ENCODE measurements at places on chromosomes 7 and 10. TPM values are rescaled to one million over a fixed set of nuclear protein-coding genes. Genes with fewer than 3 reads are reported as not detected.
A peak's percentile ranks its signal among the peaks of the same experiment; 100 is the strongest.

GRCh38 chr7:118305671-118306070 is 81.2 kb downstream of the ANKRD7 start:
- no peak for DNase-seq
- H3K36me3 ChIP-seq = peaks cover 20% of the 10 kb centered on the region
- peaks cover 3% of the 10 kb centered on the region for H3K4me1 ChIP-seq
- H3K4me3 ChIP-seq = no peak overlapping the region

GRCh38 chr7:1532456-1533254 is 2.2 kb downstream of the MAFK start:
- no peaks in the 10 kb centered on the region for H3K36me3 ChIP-seq
- peak overlapping the region; percentile 77 for H3K4me3 ChIP-seq
- H3K4me1 ChIP-seq = peaks cover 31% of the 10 kb centered on the region

- peaks cover 3% of the 10 kb centered on the region for H3K4me1 ChIP-seq
- H3K27me3 ChIP-seq = peaks cover 9% of the 10 kb centered on the region
- peak; percentile 3 for DNase-seq
- H3K36me3 ChIP-seq = no peaks in the 10 kb centered on the region
- no peak overlapping the region for H3K27ac ChIP-seq
Observed at GRCh38 chr7:44279731-44280505, 45.5 kb downstream of the CAMK2B start.

GRCh38 chr7:36096460-36097095 is 56.5 kb upstream of the EEPD1 start:
- H3K36me3 ChIP-seq = peaks cover 6% of the 10 kb centered on the region
- no peaks in the 10 kb centered on the region for H3K27me3 ChIP-seq

GRCh38 chr10:74022926-74023629 is 25.2 kb downstream of the VCL start:
- peak overlapping the region; percentile 42 for H3K27ac ChIP-seq
- peaks cover 5% of the 10 kb centered on the region for H3K36me3 ChIP-seq
- no peaks in the 10 kb centered on the region for H3K27me3 ChIP-seq
- H3K4me3 ChIP-seq = no peak overlapping the region
- DNase-seq = no peak

- peaks cover 11% of the 10 kb centered on the region for H3K4me1 ChIP-seq
- DNase-seq = no peak
- H3K27ac ChIP-seq = peak overlapping the region; percentile 54
- H3K4me3 ChIP-seq = no peak overlapping the region
- H3K36me3 ChIP-seq = no peaks in the 10 kb centered on the region
Observed at GRCh38 chr7:102262546-102262945, 24.1 kb upstream of the SH2B2 start.

GRCh38 chr10:31320550-31321211 is 1.7 kb downstream of the ZEB1 start:
- H3K36me3 ChIP-seq = no peaks in the 10 kb centered on the region
- H3K27ac ChIP-seq = no peak overlapping the region
- peak overlapping the region; percentile 73 for H3K4me3 ChIP-seq
- DNase-seq = peak; percentile 32
- H3K27me3 ChIP-seq = peaks cover 75% of the 10 kb centered on the region

Gene TAS2R3
- total RNA-seq = 1.5 TPM

DNA sequence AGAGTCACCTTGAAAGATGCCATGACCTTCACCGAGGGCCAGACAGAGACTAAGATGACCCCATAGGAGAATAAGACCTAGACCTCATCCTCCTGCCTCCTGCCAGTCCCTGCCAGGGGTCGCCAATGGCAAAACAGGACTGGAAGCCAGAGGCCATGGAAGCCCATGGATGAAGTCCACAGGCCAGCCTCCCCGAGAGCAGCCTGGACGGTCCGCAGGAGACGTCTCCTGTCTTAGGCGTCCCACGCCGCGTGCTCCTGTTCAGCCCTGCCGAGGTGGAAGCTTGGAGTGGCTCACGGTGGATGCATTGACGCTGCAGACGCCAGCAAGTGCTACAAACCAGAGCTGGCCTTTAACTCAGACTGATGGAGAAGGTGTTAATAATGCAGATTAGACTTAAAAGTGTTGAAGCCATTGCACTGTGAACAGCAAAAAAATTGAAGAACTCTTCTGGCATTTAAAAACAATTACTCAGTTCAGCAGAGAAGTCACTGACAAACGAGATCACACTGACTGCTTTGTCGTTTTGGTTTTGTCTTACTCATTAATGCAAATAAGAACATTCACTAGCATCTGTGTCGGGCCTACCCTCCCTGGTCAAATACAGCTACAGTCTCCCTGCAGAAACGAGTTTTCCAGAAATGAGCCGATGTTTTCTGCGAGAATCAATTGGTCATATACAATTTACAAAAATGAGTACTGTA is 38.1 kb upstream of the FAM20C start:
- DNase-seq = no peak
- H3K27ac ChIP-seq = no peak overlapping the region
- no peaks in the 10 kb centered on the region for H3K27me3 ChIP-seq
- no peak overlapping the region for H3K4me3 ChIP-seq
- H3K4me1 ChIP-seq = peaks cover 23% of the 10 kb centered on the region

Gene AUTS2
- 50.0 TPM for total RNA-seq

Gene PPP1R3A
- total RNA-seq = not detected

DNA sequence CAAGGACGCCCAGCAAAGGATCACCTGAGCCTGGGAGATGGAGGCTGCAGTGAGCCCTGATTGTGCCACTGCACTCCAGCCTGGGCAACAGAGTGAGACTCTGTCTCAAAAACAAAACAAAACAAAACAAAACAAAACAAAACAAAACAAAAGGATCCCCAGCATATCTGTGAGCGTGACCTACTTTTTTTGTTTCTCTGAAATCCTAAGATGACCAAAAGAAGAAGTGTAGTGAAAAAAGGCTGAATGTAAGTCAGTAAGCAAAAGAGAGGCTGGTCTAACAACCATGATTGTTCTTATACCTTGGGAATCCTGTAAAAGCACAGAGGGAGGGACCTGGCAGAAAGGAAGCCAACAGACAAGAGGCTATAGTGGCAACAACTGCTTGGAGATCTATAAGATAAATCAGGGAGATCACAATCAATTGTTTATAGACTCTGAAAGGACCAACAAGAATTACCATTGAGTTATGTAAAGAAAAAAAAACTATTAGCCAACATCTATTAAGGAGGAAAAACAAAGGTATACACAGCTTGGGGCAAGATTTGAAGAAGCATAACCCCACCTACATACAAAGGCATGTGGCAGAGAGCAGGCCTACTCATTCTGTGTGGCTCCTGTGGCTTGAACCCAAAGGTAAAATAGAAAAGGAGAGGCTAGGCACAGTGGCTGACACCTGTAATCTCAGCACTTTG is 255.2 kb upstream of the KLF14 start:
- no peak overlapping the region for H3K27ac ChIP-seq
- peaks cover 4% of the 10 kb centered on the region for H3K4me1 ChIP-seq
- no peak for DNase-seq
- H3K27me3 ChIP-seq = no peaks in the 10 kb centered on the region

DNA sequence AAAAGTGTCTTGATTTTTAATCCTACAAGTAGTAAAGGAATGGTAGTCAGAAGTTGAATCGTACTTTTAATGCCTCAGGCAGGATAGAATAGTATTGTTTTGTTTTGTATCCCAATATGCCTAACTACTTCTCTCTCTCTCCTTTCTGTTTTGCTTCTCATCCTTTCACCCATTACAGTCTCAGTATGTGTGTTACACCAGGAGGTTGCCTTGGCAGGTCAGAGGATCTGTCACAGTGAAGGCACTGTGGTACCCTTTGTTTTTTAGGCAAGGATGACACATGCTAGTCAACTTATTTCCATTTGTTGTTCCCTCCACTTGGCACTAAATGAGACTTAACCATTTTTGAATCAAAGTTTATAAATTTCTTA is 94.4 kb downstream of the MAPK8 start:
- H3K36me3 ChIP-seq = peaks cover 2% of the 10 kb centered on the region
- no peaks in the 10 kb centered on the region for H3K27me3 ChIP-seq
- H3K4me3 ChIP-seq = no peak overlapping the region
- no peak for DNase-seq

DNA sequence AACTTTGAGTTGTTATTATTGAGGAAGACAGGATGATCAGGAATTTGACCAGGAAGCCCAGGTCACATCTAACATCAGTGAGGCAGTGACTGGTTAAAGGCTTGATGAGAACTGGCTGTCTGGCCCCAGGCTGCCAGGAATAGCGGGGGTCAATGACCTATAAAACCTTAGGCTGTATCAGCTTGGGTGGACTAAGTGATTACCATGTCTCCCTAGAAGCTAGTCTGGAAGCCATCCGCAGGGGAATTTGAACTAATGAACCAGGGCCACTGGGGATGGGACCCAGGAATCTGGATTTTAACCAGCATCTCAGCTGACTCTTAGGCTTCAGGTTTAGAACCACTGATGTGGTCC is 56.6 kb downstream of the BPGM start:
- H3K27ac ChIP-seq = no peak overlapping the region
- no peaks in the 10 kb centered on the region for H3K36me3 ChIP-seq
- peaks cover 24% of the 10 kb centered on the region for H3K4me1 ChIP-seq
- no peak overlapping the region for H3K4me3 ChIP-seq
- no peak for DNase-seq

GRCh38 chr10:93752761-93753160 is 5.0 kb upstream of the LGI1 start:
- DNase-seq = no peak
- no peaks in the 10 kb centered on the region for H3K36me3 ChIP-seq
- H3K27ac ChIP-seq = no peak overlapping the region
- peaks cover 19% of the 10 kb centered on the region for H3K27me3 ChIP-seq

DNA sequence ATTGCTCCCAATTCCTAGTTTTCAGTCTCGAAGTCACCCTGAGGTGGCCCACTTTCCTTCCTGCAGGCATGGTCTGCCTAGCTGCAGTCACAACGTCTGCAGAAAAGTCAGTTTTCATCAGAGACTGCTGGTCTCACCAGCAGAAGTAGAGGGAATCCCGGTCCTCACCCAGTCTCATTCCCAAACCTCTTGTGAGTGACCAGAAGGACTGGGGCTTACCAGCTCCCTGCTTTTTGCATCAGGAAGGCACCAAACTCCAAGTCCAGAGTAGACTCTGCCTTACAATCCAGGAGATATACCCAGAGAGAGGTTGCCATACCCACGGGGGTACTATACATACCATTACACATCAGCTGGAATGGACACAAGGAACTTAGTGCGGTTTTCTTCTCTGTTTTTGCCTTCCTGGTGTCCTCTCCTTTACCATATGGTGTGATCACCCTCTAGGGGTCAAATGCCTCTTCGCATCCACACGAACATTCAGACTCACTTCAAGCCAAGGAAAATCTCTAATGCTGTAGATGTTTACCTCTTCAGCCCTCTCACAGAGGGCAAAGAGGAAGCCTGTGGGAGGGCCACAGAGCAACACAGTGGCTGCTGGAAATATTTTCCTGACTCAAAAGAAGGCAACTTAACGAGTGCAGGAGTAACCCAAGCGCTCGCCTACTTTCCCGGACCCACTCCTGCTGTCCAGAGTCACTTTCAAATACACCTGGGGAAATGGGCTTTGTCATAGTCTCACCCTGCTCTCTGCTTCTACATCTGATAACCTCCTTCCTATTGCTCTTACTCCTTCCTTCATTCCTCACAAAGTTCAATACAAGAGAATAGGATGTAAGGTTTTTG is 220.9 kb downstream of the C7orf25 start:
- no peak overlapping the region for H3K27ac ChIP-seq
- peak; percentile 32 for DNase-seq
- H3K4me3 ChIP-seq = no peak overlapping the region

Gene TUBAL3
- 0.15 TPM for total RNA-seq

Gene FMC1
- 14.3 TPM for total RNA-seq

Gene FAM25A
- not detected for total RNA-seq

DNA sequence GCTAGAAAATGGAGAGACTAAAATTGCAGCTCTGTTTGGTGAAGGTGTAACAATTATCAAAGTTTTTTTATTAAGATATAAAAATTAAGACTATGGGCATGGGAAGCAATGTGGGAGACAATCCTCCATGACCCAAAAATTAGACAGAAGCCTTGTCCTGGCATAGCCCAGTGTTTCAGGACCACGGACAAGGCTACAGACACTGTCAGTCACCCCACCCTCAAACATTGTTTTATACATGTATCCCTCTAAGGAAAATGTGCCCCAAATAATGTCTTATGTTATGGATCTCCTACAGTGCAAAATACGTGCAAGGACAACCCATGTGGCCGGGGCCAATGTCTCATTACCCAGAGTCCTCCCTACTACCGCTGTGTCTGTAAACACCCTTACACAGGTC is 24.0 kb downstream of the HABP2 start:
- H3K4me3 ChIP-seq = no peak overlapping the region
- H3K36me3 ChIP-seq = no peaks in the 10 kb centered on the region
- no peak overlapping the region for H3K27ac ChIP-seq
- H3K27me3 ChIP-seq = peaks cover 3% of the 10 kb centered on the region

GRCh38 chr10:124597846-124598165 is 136.2 kb downstream of the LHPP start:
- H3K27ac ChIP-seq = no peak overlapping the region
- no peaks in the 10 kb centered on the region for H3K4me1 ChIP-seq
- H3K27me3 ChIP-seq = no peaks in the 10 kb centered on the region
- DNase-seq = no peak
- no peak overlapping the region for H3K4me3 ChIP-seq

- H3K27me3 ChIP-seq = peaks cover 3% of the 10 kb centered on the region
- no peak overlapping the region for H3K27ac ChIP-seq
- H3K36me3 ChIP-seq = no peaks in the 10 kb centered on the region
Observed at GRCh38 chr7:29500719-29501118, 62.9 kb upstream of the PRR15 start.

- peaks cover 42% of the 10 kb centered on the region for H3K27me3 ChIP-seq
- peak within 1 kb of the TSS; percentile 64 for H3K4me3 ChIP-seq
- peak; percentile 68 for DNase-seq
- no peaks in the 10 kb centered on the region for H3K36me3 ChIP-seq
- H3K4me1 ChIP-seq = no peaks in the 10 kb centered on the region
Observed at GRCh38 chr7:73718905-73719805, at the start of gene STX1A. STX1A (minus strand) TSS chr7:73719669; CDS start chr7:73719631, 38 bp downstream.

Gene EN2
- not detected for total RNA-seq

- H3K27me3 ChIP-seq = no peaks in the 10 kb centered on the region
- H3K4me3 ChIP-seq = no peak overlapping the region
- H3K27ac ChIP-seq = no peak overlapping the region
- 0 out of 2 replicates have a peak, but pooled peaks cover under 1% of the 10 kb centered on the region for H3K36me3 ChIP-seq
Observed at GRCh38 chr10:4279655-4280054, 494.6 kb upstream of the KLF6 start.

Gene ZNF503
- total RNA-seq = 0.39 TPM

Gene FAM25C
- total RNA-seq = not detected

- peaks cover 22% of the 10 kb centered on the region for H3K36me3 ChIP-seq
- H3K4me3 ChIP-seq = no peak overlapping the region
- H3K4me1 ChIP-seq = peaks cover 27% of the 10 kb centered on the region
- no peak for DNase-seq
Observed at GRCh38 chr10:65275296-65275695, 1650.5 kb upstream of the LRRTM3 start.

GRCh38 chr7:157952841-157953645 is 616.2 kb downstream of the DNAJB6 start:
- no peak for DNase-seq
- no peak overlapping the region for H3K27ac ChIP-seq
- no peak overlapping the region for H3K4me3 ChIP-seq
- peaks cover 18% of the 10 kb centered on the region for H3K4me1 ChIP-seq
- H3K27me3 ChIP-seq = no peaks in the 10 kb centered on the region

GRCh38 chr7:1492221-1492620 is 12.0 kb downstream of the INTS1 start:
- no peaks in the 10 kb centered on the region for H3K4me1 ChIP-seq
- no peaks in the 10 kb centered on the region for H3K27me3 ChIP-seq
- H3K4me3 ChIP-seq = no peak overlapping the region
- H3K27ac ChIP-seq = 0 out of 2 replicates have a peak overlapping the region, but pooled peaks have one; percentile 9
- DNase-seq = no peak

Measured in WTC11 (cell line).